Fibroblast of the conjunctiva (primary cell): ENCODE measurements at places on chromosomes 11 and 22.

GRCh38 chr11:65736810-65737209 is 16.2 kb upstream of the RNASEH2C start:
- no peak for DNase-seq

GRCh38 chr22:41913842-41914534 is 886 bp downstream of the SHISA8 start:
- no peak for DNase-seq

DNA sequence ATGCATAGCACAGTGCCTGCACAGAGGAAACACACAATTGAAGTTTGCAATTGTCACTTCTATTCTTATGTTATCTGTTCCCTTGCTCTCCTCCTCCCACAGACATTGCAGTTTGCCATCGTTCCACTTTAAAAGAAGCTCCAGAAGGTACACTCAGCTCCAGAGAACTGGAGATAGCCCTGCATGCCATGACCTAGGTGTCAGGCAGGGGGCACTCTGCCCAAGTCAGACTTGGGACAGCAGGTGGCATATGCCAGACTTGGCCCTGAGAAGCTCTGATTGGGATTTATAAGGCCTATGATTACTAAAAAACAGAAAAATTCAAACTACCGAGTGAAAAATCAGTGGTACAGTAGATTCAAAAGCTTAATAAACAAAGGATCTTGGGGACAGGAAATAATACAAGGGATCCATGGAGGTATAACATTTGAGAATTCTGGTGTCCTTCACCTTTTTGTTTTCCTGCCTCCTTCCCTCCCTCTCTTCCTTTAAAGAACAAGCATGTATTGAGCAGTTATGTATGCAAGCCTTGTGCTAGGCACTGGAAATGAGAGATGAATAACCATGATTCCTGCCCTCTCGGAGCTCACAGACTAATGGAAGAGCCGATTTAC is 40.0 kb downstream of the TENM4 start:
- peak; percentile 21 for DNase-seq

DNA sequence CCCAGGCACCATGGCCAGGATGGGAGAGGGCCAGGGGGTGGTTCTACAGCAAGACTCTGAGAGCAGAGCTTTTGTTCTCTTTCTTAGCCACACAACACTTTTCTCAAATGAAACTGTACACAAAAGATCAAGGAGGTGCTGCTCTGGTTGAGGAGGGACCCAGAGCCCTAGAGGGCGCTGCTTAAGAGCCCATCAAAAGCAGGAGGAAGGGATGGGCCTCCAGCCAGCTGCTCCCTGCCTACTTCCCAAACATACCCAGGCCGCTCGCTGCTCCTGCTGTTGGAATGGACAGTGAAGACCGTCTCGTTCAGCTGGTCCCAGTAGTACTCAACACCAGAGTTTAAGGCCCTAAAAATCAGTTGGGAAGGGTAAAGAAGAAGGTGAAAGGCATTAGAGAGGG is 18.4 kb upstream of the CHRM4 start:
- no peak for DNase-seq

- DNase-seq, result no peak
Measured at GRCh38 chr11:75429902-75430713, 2.9 kb downstream of the KLHL35 start.

DNA sequence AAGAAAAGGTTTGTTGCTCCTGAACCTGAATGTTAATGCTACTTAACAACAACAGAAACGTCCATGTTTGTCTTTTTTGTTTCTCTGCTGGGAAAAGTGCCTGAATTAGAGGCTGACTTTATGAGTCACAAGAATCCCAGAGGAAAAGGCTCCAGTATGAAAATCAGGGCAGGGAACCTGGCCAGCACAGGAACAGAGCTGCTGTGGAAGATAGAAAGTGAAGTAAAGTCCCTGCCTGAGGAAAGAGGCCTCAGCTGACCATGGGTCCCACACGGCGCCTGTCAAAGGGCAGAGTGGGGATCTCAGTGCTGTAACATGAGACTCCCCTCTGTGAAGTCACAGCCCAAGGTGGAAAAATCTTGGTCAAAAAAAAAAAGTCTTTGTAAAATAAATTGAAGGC is 632.3 kb upstream of the CCDC90B start:
- DNase-seq, result no peak

- no peak for DNase-seq
Measured at GRCh38 chr11:112085822-112086421, 634 bp downstream of the TIMM8B start.

- no peak for DNase-seq
Measured at GRCh38 chr22:35950262-35950661, 78.4 kb downstream of the RBFOX2 start.

DNA sequence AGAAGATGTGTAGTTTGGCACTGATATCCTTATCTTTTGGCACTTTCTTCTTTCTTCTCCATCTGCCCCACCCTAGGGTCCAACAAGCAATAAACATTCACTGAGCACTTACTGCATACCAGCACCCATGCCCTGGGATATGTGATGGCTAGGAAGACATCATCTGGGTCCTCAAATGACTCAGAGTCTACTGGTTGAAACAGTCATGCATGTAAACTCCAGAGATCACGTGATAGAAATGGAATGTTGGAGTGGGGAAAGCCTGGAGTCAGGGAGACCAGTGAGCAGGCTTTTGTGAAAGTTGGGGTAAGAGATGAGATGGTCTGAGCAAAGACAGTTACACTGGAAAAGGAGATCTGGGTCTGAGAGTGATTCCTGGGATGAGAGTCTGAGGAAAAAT is 724.9 kb upstream of the TENM4 start:
- no peak for DNase-seq

DNA sequence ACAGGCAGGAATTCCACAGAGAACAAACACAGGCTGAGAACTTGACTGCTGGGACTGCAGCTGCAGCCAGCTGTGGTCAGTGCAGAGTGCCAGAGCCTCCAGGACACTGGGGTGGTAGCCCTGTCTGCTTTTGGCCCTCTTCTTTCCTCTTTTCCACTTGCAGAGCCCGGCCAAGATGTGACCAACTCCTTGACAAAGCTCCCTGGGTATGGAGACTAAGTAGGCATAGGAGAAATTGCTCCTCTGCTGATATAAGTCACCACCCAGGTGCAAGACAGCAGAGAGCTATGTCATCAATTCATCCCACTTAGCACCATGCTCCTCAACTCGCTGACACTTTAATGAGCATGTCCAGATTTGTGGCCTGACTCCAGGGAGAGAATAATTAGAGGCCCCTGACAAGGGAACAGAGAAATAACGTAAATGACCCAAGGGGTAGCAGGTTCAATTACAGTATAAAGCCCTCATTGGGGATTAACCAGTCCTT is 369.4 kb upstream of the B3GAT1 start:
- DNase-seq, result no peak

- no peak for DNase-seq
Measured at GRCh38 chr22:40215266-40215665, 37.5 kb downstream of the TNRC6B start.

DNA sequence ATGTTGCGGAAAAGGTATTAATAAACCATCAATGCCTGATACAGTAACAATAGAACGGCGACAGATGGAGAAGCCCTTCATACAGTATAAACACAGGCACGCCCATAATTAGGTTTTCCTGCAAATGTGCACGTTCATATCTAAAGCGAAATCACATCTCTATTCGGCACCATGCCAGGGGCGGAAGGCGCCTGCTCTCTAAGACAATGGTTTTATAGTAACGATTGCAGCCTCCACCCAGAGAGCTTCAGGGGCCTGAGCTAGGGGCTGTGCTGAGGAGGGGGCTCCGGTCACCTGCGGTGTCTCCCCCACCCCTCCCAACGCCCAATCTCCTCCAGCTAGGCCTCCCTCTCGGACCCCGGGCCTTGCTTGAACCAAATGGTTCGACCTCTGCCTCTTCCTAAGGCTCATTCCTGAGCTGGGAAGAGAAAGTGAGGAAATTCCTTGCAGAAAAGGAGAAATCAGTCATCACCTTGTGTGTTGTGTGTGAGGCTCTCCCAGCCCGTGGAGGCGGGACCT is 9.6 kb downstream of the KRTAP5-5 start:
- no peak for DNase-seq

- DNase-seq, result no peak
Measured at GRCh38 chr11:43747130-43747802, 66.7 kb downstream of the HSD17B12 start.

GRCh38 chr11:79461144-79461543 is 20.3 kb upstream of the TENM4 start:
- DNase-seq, result no peak

DNA sequence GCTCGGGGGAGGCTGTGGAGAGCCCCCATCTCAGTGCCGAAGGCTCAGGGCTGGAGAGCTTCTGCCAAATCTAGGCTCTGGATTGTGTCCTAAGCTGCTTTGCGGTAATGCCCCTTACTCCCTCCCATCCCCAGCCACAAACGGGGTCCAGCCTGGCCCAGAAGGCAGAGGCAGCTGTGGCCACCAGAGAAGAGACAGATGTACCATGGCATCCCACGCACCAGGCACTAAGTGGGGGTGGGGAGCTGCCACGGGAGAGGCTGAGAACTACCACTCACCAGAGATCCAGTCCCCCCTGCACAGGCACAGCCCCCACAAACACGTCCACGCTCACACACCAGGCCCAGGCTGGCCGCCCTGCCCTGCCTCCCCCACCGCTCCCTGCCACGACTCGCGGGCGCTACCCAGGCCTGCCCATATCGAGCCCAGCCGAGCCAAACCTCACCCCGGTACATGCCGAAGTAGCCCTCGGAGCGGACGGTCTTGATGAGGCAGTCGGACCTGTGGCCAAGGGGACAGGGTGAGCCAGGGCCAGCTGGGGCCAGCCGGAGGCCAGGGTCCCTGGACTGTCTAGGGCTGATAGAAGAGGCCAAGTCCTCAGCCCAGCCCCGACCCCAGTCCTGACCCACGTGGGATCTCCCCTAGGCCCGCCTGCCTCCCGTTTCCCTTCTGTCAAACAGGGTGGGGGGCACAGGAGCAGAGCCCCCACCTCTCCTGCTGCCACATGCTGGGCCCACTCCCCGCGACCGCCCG is 3.9 kb downstream of the SLC25A22 start:
- DNase-seq, result no peak

DNA sequence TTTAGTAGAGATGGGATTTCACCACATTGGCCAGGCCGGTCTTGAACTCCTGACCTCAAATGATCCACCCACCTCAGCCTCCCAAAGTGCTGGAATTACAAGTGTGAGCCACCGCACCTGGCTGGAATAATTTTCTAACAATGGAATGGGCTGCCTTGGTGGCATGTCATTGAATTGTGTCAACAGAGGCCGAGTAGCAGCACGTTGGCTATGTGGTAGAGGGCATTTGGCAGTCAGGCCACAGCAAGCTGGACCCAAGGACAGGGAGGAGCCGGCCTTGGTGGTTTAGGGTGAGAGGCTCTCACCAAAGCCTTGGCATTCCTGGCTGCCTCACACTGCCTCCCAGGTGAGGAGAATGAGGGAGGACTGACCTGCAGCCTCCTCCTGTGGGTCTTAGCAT is 4.1 kb upstream of the NIPSNAP1 start:
- no peak for DNase-seq
